Activated B cell treated with CpG ODN at 0.5 μM for 24 hours (primary cell): ENCODE measurements at places on chromosomes 6 and 20.

DNA sequence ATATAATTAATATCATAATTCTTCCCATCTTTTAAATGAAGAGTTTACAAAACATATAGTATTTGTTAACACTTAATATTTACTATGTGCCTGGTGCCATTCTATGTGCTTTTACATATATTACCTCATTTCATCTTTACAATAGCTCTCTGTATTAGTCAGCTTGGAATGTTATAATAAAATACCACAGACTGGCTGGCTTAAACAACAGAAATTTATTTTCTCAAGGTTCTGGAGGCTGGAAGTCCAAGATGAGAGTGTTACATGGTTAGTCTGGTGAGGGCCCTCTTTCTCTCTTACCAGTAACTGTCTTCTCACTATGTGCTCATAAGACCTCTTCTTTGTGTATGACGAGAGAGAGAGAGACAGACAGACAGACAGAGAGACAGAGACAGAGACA, 110.2 kb downstream of the NKAIN2 start:
- no peak for DNase-seq

DNA sequence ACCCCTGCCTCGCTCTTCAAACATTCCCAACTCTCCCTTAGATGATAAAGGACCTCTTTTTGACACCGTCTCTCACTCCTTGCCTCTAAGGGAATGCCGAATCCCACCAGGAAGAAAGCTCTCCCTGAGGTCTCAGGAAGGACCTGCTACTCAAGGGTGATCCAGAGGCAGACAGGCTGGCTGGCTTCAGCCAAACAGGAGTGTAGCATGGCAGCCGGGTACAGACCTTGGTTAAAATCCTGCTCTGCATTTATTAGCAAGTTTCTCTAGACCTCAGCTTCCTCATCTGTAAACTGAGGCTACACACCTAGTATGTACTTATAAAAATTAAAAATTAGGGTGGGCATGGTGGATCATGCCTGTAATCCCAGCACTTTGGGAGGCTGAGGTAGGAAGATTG, 17.2 kb downstream of the MAP1LC3A start:
- no peak for DNase-seq

- DNase-seq, result no peak
Observed at GRCh38 chr6:80467408-80467807, 360.9 kb downstream of the BCKDHB start.

GRCh38 chr6:25893778-25894177, 19.7 kb upstream of the SLC17A3 start:
- no peak for DNase-seq

GRCh38 chr20:63070771-63071540, 64.2 kb upstream of the BHLHE23 start:
- no peak for DNase-seq

- DNase-seq, result no peak
Observed at GRCh38 chr6:154258064-154258757, 98.4 kb downstream of the IPCEF1 start.

DNA sequence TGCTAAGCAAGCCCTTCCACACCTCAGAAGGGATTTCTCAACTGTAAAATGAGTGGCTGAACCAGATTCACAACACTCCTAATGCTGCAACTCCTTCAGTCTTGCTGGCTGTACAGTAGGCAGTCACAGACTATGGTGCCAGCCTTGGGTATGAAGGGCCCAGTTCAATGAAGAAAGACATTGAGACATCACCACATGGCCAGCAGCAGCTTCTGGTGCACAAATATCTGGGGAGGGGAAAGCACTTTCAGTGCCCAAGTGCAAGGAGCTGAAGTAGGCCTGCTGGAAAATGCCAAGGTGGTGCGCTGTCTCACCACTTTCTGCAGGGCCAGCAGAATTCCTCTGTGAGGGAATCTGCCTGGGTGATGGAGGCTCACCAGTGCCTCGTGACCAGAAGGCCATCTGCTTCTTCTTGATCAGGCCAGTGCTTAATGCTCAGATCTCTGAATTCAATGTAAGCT, 1.8 kb downstream of the PLA2G7 start:
- DNase-seq, result no peak

DNA sequence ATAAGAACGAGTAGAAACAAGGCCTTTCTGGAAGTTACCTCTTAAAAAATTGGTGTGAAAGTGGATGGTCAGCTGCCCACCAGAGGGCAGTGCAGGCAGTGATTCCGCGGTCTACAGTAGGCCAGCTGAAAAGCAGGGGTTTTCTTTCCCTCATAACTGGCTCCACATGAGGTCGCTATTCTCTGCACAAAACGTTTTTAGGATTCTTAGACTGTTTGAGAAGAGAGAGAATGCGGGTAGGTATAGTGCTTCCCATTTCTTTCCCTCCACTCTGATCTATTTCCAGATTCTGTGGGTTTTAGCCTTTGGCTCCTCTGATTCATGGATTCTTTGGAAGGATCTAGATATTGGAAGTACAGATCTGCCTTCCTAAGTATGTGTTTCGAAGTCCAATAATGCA, 14.2 kb downstream of the FIG4 start:
- DNase-seq, result peak; percentile 70

DNA sequence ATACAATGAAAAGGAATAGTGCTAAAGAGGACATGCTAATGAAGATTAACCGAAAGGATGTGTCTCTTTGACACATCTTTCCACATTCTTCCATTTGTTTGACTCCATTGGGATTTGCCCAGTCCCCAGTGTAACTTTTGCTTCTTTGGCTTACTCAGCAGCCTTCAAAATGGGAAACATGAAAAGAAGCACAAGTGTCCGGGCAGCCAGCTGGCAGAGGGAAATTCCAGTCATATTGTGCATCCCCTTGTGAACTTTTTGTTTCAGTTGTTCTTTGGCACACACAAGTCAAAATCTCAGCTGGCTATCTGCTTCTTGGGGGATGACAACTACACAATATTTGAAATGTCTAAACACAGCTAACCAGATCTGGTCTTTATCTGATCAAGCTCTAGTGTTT, 157.4 kb downstream of the OGFRL1 start:
- no peak for DNase-seq

- no peak for DNase-seq
Observed at GRCh38 chr6:13046084-13046483, 282.3 kb downstream of the TBC1D7 start.

DNA sequence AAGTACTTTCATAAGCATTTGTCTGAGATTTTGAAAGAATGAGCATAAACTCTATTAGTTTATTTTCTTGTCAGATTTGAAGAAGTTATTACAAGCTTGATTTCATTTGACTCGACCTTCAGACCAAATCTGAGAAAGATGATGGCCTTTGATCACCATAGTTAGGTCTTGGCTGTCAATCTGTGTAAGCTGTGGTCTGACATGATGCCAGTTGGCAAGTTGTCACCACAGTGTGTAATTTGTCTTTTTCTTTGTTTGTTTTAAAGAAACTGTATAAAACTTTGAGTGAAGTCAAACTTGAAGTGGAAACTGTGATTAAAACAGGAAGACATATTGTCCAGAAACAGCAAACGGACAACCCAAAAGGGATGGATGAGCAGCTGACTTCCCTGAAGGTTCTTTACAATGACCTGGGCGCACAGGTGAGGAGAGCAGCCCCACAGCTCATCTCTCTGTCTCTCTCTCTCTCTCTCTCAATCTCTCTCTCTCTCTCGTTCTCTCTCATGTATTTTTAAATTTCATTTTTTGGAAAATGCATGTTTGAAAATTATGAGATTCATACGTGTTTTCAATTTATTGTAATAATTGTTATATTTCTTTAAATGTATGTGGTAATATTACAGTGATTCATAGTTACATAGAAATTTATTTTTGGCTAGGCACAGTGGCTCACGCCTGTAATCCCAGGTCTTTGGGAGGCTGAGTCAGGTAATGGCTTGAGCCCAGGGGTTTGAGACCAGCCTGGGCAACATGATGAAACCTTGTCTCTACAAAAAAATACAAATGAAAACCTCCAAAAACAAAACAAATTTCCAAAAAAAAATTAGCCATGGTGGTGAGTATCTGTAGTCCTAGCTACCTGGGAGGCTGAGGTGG, 208.1 kb downstream of the UTRN start:
- no peak for DNase-seq

DNA sequence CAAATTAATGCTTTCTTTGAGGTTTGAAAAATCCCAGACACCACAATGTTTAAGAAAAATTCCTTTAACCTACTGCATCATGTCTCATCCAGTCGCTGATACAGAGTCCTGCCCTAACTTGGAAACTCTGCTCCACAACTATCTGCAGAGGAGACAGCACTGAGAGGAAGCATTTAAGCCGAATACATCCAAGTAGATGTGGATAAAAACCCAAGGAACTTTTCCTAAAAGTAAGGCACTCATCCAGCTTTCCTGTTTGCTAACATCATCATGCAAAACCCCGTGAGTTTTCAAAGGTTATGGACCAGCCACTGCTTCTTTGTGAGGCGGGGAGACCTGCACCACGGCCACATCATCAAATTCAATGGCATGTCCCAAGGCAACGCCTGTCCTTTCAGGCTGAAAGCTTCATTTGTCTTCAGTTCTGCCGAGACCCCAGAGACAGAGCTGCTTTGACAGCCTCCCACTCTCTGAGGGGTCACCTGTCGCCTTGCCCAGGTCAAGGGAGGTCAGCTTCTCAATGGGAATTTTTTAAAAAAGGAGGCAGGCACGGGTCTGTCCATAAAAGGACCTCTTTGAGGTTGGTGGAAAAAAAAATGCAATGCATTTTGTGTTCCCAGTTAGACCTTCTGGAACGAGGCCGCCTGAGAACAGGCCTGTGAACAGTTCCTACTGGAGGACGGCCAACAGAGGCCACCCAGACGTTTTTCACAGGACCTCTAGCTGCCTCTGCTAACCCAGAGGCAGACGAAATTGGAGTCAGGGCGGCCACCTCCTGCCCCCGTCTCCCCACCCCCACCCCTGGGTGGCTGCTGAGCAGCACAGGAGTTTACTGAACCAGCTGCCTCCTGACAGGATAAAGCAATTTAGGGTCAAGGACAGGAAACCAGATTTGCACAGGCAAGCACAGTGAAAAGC, 142.5 kb upstream of the HDDC2 start:
- no peak for DNase-seq

GRCh38 chr6:159701413-159701999, 8.5 kb upstream of the SOD2 start:
- no peak for DNase-seq

DNA sequence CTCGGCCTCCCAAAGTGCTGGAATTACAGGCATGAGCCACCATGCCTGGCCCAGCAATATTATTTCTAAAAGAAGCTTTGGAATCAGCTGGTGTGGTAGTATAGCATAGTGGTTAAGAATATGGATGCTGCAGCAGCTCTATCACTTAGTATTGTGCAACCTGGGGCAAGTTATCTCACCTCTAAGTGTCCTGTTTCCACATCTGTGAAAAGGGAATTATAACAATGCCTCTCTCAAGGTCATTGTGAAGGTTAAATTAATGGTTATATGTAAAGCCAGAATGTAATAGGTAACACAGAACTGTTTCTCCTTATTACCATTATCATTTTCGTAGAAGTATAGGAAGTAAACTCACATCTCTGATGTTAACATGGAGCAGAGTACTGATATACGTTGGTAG, 14.2 kb downstream of the SLC17A2 start:
- no peak for DNase-seq

GRCh38 chr6:101302593-101302992, 90.9 kb upstream of the GRIK2 start:
- no peak for DNase-seq

DNA sequence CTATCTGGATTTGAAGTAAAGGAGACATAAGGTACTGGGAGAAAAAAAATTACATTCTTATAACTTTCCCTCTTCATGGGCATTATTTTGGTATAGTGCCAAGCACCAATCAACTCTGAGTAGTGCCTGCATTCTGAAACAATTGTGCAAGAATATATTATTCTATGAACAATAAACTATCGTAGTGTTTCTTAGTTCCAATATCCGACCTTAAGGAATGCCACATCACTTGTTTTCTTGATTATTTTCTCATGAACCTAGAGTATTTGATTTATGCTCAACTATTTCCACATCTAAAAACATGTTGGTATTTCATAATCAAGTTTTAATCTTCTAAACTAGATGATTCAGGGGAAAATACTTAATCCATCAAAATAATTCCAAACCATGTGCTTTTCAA, 294.4 kb upstream of the TBX18 start:
- DNase-seq, result no peak

GRCh38 chr20:38706509-38706908, 17.8 kb upstream of the SLC32A1 start:
- no peak for DNase-seq

DNA sequence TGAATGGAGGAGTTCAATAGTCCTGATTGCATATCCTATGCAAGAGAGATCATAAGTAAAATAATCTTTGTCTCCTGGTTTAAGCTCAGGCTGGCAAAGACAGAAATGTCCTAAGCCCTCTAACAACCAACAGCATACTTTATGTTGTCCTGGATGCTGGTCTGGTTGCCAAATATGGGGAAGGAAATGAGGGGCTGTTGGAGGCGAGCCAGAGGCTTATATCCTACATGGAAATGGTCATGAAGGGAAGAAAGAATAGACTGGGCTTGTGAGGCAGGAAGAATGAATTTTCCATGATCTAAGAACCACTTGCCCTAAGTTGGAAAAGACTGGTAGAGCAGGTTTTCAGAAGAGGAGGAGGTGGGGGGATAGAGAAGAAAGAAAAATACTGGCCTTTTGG, 237.1 kb downstream of the SMOC2 start:
- DNase-seq, result no peak
